ENCODE measurements at places on chromosomes 3 and 15. TPM values are rescaled to one million over a fixed set of nuclear protein-coding genes. Genes with fewer than 3 reads are reported as not detected.

Gene TGM4
- total RNA-seq, result not detected

- DNase-seq, result no peak
Measured at GRCh38 chr15:64112904-64113303, 17.1 kb downstream of the SNX1 start.

Gene ANKRD63
- total RNA-seq, result 1.5 TPM

GRCh38 chr3:72659188-72659587 is 189.1 kb downstream of the SHQ1 start:
- no peak for DNase-seq

DNA sequence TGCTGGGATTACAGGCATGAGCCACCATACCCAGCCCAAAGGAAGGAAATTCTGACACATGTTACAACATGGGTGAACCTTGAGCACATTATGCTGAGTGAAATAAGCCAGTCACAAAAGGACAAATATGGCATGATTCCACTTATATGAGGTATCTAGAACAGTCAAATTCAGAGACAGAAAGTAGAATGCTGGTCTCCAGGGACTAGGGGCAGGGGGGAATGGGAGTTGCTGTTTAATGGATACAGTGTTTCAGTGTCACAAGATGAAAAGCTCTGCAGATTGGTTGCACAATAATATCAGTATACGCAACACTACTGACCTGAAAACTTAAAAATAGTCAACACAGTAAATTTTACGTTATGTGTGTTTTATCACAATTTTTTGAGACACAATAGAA is 4.1 kb downstream of the SPATA12 start:
- no peak for DNase-seq
